ENCODE measurements at places on chromosomes 13 and 19. TPM values are rescaled to one million over a fixed set of nuclear protein-coding genes. Genes with fewer than 3 reads are reported as not detected.

CYP2F1 gene
- not detected for polyA plus RNA-seq

ATP4A gene
- 10.8 TPM for polyA plus RNA-seq

WDR87 gene
- polyA plus RNA-seq, result 0.04 TPM

PGPEP1 gene
- polyA plus RNA-seq, result 10.4 TPM

N4BP2L2 gene
- polyA plus RNA-seq, result 34.9 TPM

PLA2G4C gene
- 21.7 TPM for polyA plus RNA-seq

ZNF841 gene
- polyA plus RNA-seq, result 15.3 TPM

KLC3 gene
- polyA plus RNA-seq, result 6.4 TPM

HTR2A gene
- not detected for polyA plus RNA-seq

ZNF155 gene
- polyA plus RNA-seq, result 7.3 TPM

ZNF836 gene
- polyA plus RNA-seq, result 2.8 TPM

ZNF556 gene
- not detected for polyA plus RNA-seq

C5AR1 gene
- polyA plus RNA-seq, result 4.1 TPM

MEIOSIN gene
- polyA plus RNA-seq, result not detected

CABP5 gene
- not detected for polyA plus RNA-seq

OR4F17 gene
- not detected for polyA plus RNA-seq

CPB2 gene
- polyA plus RNA-seq, result 0.94 TPM

EXOC3L2 gene
- polyA plus RNA-seq, result 3.1 TPM

PIP5K1C gene
- polyA plus RNA-seq, result 14.1 TPM

XRCC1 gene
- 19.3 TPM for polyA plus RNA-seq

TICAM1 gene
- 10.7 TPM for polyA plus RNA-seq

PET100 gene
- polyA plus RNA-seq, result 91.0 TPM

ZNF723 gene
- polyA plus RNA-seq, result not detected

CD177 gene
- 0.14 TPM for polyA plus RNA-seq

SYNE4 gene
- polyA plus RNA-seq, result 7.3 TPM

SLC25A15 gene
- 4.4 TPM for polyA plus RNA-seq

USHBP1 gene
- 11.1 TPM for polyA plus RNA-seq

PCCA gene
- 30.6 TPM for polyA plus RNA-seq

RASGRP4 gene
- 0.40 TPM for polyA plus RNA-seq

NFKBIB gene
- polyA plus RNA-seq, result 12.3 TPM

UQCR11 gene
- 72.3 TPM for polyA plus RNA-seq

FXYD1 gene
- polyA plus RNA-seq, result 9.3 TPM

ZNF837 gene
- polyA plus RNA-seq, result 3.8 TPM

ACP7 gene
- 0.11 TPM for polyA plus RNA-seq

CEP89 gene
- polyA plus RNA-seq, result 6.7 TPM

THSD8 gene
- polyA plus RNA-seq, result 2.0 TPM

LPAR2 gene
- polyA plus RNA-seq, result 24.2 TPM

LGALS14 gene
- polyA plus RNA-seq, result not detected

CRX gene
- polyA plus RNA-seq, result not detected

SSC5D gene
- 0.77 TPM for polyA plus RNA-seq

APOC4 gene
- not detected for polyA plus RNA-seq

ZNF577 gene
- 53.0 TPM for polyA plus RNA-seq

CNFN gene
- polyA plus RNA-seq, result 4.2 TPM

KLK10 gene
- polyA plus RNA-seq, result 0.53 TPM

NDUFA11 gene
- polyA plus RNA-seq, result 161 TPM

MAST1 gene
- 5.8 TPM for polyA plus RNA-seq

KLK4 gene
- polyA plus RNA-seq, result not detected

F10 gene
- polyA plus RNA-seq, result 13.7 TPM

NFIX gene
- 16.6 TPM for polyA plus RNA-seq

Data from pancreas (tissue), 10 donors.